ENCODE measurements at places on chromosomes 4 and X. TPM values are rescaled to one million over a fixed set of nuclear protein-coding genes. Genes with fewer than 3 reads are reported as not detected.

DNA sequence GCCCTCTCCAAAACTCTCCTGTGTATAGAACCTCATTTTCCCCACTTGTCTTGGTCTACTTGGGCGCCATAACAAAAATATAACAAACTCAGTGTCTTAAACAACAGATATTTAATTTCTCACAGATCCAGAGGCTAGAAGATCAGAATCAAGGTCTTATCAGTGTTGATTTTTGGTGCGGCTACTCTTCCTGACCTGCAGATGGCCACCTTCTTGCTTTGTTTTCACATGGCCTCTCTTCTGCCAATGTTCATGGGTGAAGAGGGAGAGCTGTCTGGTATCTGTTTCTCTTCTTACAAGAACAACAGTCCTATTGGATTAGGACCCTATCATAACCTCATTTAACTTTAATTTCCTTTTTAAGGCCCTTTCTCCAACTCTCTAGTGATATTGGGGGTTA lies 177.3 kb downstream of the PABPC4L start:
- H3K27ac ChIP-seq: no peak overlapping the region
- no peak for DNase-seq
- no peaks in the 10 kb centered on the region for H3K36me3 ChIP-seq
- H3K4me3 ChIP-seq: no peak overlapping the region
- no peaks in the 10 kb centered on the region for H3K4me1 ChIP-seq

- peak overlapping the region; percentile 84 for H3K4me3 ChIP-seq
- H3K27me3 ChIP-seq: no peaks in the 10 kb centered on the region
- DNase-seq: peak; percentile 91
- H3K4me1 ChIP-seq: peaks cover 49% of the 10 kb centered on the region
Measured at GRCh38 chr4:184472614-184473498, 1.5 kb downstream of the IRF2 start.

DNA sequence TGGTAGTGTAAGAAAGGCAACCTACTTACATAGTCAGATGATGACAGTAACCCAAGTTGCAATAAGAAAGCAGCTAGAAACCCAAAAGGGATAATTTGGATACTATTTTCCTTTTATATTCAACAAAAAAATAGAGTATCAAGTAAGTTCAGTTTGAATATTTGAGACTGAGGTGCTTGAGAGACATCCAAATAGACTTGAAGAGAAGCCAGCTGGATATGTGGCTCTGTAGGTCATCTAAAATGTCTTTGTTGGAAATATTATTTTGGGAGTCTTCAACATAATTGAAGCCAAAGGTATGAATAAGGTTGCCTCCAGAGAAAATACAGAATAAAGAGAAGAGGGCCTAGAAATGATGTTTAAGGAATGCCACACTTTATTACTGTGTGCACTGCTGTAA lies 438.2 kb upstream of the DIAPH2 start:
- no peaks in the 10 kb centered on the region for H3K27me3 ChIP-seq
- H3K27ac ChIP-seq: no peak overlapping the region
- H3K4me3 ChIP-seq: no peak overlapping the region
- no peaks in the 10 kb centered on the region for H3K36me3 ChIP-seq
- DNase-seq: no peak

- H3K27me3 ChIP-seq: peaks cover 1% of the 10 kb centered on the region
- DNase-seq: peak; percentile 66
- no peak overlapping the region for H3K4me3 ChIP-seq
- peak overlapping the region; percentile 63 for H3K27ac ChIP-seq
- H3K36me3 ChIP-seq: no peaks in the 10 kb centered on the region
- peaks cover 9% of the 10 kb centered on the region for H3K4me1 ChIP-seq
Measured at GRCh38 chrX:41457613-41458192, 10.6 kb downstream of the NYX start.

DNA sequence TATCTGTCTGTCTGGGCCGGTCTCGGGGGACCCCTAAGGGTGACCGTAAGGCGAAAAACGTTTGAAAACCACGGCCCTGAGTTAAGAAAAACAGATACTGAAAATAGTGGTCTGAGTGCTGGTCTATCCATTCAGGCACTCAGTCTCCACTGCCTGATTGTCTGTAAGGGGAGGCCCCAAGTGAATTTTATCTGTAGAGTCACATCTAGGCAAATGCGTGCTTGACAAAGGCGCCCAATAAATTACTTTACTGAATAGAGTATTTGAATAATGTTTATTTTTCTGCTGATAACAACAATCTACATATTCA lies 465 bp downstream of the HNRNPH2 start:
- H3K27me3 ChIP-seq: peaks cover 2% of the 10 kb centered on the region
- no peak for DNase-seq
- peaks cover 29% of the 10 kb centered on the region for H3K36me3 ChIP-seq
- H3K27ac ChIP-seq: peak overlapping the region; percentile 98

DNA sequence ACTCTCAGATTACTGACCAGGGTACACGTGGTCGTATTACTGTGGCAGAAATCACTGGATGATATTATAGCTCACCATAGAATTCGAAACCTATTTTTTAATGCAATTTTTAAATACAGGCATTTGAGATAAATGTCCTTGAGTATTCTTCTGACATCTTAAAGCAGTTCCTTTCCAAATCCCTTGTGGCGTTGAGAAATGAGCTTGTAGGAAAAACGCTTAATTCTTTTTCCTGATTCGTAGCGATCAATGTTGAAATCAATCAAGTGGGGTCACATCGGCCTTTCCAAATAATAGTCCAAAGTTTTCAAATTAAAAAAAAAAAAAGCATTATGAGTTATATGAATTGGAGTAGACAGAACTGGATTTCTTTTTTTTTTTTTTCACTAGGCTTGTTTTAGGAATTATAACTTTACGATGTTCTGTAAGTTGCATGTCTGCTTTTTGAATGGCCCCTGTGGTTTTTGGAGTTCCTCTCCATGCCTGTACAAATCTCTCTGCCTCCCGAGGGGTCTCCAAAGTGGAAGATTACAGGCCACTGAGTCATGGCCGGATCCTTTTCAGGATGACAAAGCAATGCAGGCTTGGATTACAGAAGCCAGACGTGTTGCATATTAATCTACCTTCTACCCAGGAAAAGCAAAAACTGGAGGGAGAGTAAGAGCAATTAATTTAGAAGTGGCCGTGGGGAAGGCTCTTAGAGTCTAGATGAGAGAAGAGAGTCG lies 226.1 kb downstream of the SHOX start:
- no peaks in the 10 kb centered on the region for H3K36me3 ChIP-seq
- H3K27me3 ChIP-seq: no peaks in the 10 kb centered on the region
- no peaks in the 10 kb centered on the region for H3K4me1 ChIP-seq

GRCh38 chr4:82044141-82044993 lies 329.4 kb downstream of the HNRNPD start:
- no peak overlapping the region for H3K4me3 ChIP-seq
- peaks cover 31% of the 10 kb centered on the region for H3K27me3 ChIP-seq
- H3K36me3 ChIP-seq: no peaks in the 10 kb centered on the region
- no peak overlapping the region for H3K27ac ChIP-seq
- no peak for DNase-seq
- peaks cover 3% of the 10 kb centered on the region for H3K4me1 ChIP-seq

DNA sequence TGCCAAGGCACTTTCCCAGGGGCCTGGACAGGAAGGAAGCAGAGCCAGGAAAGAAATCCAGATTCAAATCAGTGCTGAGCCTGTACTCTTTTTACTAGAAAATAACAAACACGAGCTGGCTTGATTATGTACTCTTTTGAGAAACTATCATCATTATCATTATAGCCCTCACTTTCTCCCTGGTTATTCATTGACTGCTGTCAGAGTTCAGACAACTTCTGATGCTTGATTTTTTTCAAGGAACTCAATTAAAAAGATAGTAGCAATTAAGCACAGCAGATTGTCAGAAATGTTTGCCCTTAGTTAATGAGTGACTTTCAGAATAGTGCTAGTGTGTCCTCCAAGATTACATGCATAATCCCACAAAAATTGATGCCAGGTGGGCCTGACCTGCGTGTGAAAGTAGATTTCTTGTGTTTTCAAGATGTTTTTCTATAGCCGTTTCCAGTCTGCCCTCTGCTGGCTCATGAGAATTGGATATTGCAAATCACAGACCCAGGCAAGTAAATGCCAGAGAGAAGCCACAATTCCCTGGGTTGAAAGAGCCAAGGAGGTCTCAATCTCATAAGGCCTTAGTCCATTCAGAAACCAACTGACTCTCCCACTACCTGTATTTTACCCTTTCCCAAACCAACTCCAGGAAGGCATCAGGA lies 14.3 kb upstream of the PNPLA4 start:
- H3K36me3 ChIP-seq: no peaks in the 10 kb centered on the region
- H3K27me3 ChIP-seq: no peaks in the 10 kb centered on the region
- H3K4me3 ChIP-seq: no peak overlapping the region
- no peak overlapping the region for H3K27ac ChIP-seq

DNA sequence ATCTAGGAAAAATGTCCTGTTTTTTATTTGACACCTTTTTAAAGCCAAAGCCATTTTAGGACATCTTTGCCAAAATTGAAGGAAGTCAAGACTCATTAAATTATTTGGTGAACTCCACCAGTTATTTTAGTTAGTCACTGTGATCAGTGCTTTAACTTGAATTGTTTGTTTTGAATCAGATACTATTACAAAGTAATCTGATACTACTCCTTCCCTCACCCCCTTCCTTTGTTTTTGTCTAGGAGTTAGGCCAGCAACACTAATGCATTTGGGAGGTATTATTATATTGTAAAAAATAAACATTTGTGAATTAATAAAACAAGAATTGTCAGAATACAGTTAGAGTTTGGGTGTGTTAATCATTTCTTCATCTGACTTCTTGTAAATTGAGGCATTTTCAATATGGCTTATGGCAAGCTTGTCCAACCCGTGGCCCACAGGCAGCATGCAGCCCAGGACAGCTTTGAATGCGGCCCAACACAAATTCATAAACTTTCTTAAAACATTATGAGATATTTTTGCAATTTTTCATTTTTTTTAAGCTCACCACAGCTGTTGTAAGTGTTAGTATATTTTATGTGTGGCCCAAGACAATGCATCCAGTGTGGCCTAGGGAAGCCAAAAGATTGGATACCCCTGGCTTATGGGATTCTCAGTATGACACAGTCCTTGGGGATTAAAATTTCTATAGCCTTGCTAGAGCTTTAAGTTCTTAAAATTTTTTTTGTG lies 182.2 kb downstream of the BMPR1B start:
- H3K27ac ChIP-seq: no peak overlapping the region
- no peaks in the 10 kb centered on the region for H3K4me1 ChIP-seq
- DNase-seq: no peak
- H3K4me3 ChIP-seq: no peak overlapping the region

GRCh38 chr4:25859429-25860148 lies 3.2 kb downstream of the SEL1L3 start:
- peak; percentile 82 for DNase-seq
- H3K27ac ChIP-seq: peak overlapping the region; percentile 100
- peaks cover 2% of the 10 kb centered on the region for H3K27me3 ChIP-seq
- peak overlapping the region; percentile 99 for H3K4me3 ChIP-seq

GRCh38 chrX:34058005-34058404 lies 74.1 kb downstream of the FAM47A start:
- no peak overlapping the region for H3K4me3 ChIP-seq
- no peaks in the 10 kb centered on the region for H3K27me3 ChIP-seq
- no peaks in the 10 kb centered on the region for H3K36me3 ChIP-seq
- no peak overlapping the region for H3K27ac ChIP-seq

DNA sequence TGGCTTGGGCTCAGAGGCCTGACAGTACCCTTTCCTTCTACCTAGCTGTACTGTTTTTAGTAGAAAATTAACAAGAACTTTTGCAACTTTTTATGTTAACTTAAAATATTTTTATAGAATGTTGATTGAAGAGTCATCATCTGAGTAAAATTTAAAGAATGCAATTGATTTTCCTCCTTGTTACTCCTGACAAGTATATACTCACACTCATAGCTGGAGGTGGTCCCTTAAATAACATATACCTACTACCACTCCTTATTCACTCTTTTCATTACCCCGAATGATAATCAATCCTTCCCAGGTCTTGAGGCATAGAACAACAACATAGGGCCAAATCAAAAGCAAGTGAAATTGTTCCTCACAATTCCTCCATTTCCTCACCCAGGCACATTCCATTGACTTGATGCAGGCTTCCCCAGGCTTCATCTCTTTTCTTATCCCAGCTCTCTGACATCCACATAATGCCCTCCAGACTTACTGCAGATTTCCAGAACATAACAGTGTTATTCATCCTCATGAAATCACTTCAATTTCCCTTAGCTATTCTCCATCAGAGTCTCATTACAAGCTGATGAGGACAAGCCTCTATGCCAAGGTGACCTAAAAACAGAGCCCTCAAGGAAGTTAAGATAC lies 73.2 kb upstream of the ANXA10 start:
- H3K36me3 ChIP-seq: no peaks in the 10 kb centered on the region
- DNase-seq: no peak
- H3K27me3 ChIP-seq: no peaks in the 10 kb centered on the region
- no peak overlapping the region for H3K27ac ChIP-seq
- H3K4me3 ChIP-seq: no peak overlapping the region

GRCh38 chrX:38626296-38626695 lies 65.0 kb downstream of the TSPAN7 start:
- peaks cover 4% of the 10 kb centered on the region for H3K4me1 ChIP-seq
- H3K4me3 ChIP-seq: no peak overlapping the region
- no peak overlapping the region for H3K27ac ChIP-seq

DNA sequence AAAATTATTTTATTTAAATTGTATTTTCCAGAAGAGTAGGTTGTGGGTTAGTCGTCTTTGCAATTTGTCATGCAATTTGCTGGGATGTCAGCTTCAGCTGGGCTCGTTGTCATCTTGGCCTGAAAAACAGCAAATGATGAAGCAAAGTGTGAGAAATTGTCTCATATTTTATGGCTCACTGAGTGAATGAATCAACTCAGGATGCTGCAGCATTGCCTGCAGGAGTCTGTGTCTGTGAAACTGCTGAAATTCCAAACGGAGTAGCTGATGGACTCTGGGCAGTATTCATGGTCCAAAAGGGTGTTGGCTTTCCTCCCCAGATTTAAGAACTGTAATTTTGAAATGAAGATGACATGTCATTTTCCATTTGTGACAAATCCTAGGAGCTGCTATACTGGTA lies 37.2 kb downstream of the CXCL8 start:
- H3K4me3 ChIP-seq: no peak overlapping the region
- no peaks in the 10 kb centered on the region for H3K36me3 ChIP-seq
- H3K27me3 ChIP-seq: no peaks in the 10 kb centered on the region
- no peaks in the 10 kb centered on the region for H3K4me1 ChIP-seq
- no peak overlapping the region for H3K27ac ChIP-seq
- no peak for DNase-seq

DNA sequence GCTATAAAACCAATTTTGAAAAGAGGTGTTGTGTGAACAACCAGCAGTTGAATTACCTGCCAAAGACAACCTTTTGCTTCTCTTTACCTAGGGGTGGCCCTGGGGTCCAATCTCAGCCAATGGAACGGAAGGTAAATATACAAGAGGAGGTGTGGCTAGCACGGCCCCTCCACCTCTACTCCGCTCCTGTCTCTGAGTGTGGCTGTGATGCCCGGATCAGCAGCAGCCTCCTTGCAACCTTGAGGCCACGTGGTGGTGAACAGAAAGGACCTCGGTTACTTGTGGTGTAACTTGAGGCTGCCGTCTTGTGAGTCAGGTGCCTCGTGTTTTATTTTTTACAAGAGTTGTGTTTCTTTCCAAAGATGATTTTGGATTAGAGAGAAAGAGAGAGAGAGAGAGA lies 121.5 kb upstream of the PPP2R3B start:
- H3K4me1 ChIP-seq: no peaks in the 10 kb centered on the region
- H3K36me3 ChIP-seq: no peaks in the 10 kb centered on the region
- no peak for DNase-seq

- H3K27ac ChIP-seq: no peak overlapping the region
- H3K36me3 ChIP-seq: no peaks in the 10 kb centered on the region
- H3K27me3 ChIP-seq: peaks cover 2% of the 10 kb centered on the region
- H3K4me3 ChIP-seq: no peak overlapping the region
Measured at GRCh38 chr4:6236816-6237390, 32.7 kb upstream of the WFS1 start.

SHROOM3 gene
- total RNA-seq: 0.02 TPM

RHOXF2 gene
- not detected for total RNA-seq

MAGEA2B gene
- total RNA-seq: not detected

HPGDS gene
- not detected for total RNA-seq

FAM156A gene
- 27.3 TPM for total RNA-seq

XAGE2 gene
- total RNA-seq: not detected

MAGEB17 gene
- total RNA-seq: not detected

All from activated CD4-positive, alpha-beta T cell treated with anti-CD3 and anti-CD28 coated beads, Interleukin-2, amount 10 ng/mL, durations not matched to agents 24 days and 14 days (primary cell).